Fibroblast of upper back skin (primary cell): ENCODE measurements at places on chromosomes 6 and 20.
A peak's percentile ranks its signal among the peaks of the same experiment; 100 is the strongest.

DNA sequence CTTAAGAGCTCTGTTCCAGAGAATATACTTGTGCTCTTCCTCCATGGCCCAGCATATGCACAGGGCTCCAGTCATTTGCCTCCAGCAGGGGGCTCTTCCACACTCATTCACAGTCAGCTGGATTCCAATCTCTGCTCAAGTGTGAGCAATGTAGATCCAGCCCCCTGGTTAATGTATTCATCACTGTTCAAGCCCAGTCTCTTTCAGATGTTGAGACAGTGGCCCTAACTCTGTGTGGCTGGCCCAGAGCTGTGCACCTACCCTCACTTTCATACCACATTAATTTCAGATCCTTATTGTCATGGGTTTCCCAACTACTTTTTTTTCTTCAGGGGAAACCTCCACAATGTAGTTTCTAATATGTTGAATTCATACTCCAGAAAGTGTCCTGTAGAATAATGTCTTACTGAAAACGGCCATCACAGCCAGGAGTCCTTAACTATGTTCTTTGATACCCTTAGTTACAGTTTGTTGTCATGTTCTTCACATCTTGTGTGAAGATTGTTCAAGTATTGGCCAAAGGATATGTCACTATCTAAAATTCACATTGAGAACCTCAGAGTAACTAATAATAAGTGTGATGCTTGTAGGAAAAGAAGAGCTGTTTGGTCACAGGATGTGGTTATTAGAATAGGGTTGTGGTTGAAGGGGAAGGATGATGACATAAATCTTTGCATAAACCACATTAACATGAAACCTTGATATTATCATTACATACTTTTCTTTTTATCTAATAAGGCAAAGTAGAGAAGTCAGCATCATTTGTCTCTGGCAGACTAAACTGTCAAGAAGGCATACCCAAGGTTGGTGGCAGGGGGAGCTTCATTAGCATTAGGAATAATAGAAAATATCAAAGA is 14.4 kb upstream of the HLA-DQA1 start:
- peak; percentile 42 for DNase-seq

GRCh38 chr20:19936466-19937200 is 80.5 kb upstream of the NAA20 start:
- DNase-seq: no peak

- DNase-seq: no peak
Measured at GRCh38 chr6:149173222-149173621, 144.3 kb upstream of the TAB2 start.

DNA sequence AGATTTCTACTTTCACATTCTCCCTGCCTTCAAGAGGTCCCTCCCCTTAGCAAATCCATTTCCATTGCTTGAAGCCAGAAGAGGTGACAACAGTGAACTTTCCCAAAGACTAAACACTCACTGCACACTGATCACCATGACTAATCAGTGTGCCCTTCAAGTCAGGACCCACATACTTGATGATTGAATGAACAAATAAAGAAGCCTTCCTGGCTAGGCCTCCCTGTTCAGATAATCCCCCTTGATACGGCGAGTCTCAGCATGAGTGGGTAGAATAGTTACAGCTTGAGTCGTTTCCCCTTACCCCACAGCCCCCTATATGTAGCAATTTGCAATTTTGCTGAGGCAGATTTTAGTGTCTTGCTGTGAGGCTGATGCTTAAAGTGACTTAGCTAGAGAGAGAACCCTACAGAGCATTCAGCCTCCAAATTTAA is 102.2 kb downstream of the UNC5CL start:
- peak; percentile 89 for DNase-seq

- DNase-seq: no peak
Measured at GRCh38 chr6:2616811-2617210, 133.9 kb downstream of the MYLK4 start.

DNA sequence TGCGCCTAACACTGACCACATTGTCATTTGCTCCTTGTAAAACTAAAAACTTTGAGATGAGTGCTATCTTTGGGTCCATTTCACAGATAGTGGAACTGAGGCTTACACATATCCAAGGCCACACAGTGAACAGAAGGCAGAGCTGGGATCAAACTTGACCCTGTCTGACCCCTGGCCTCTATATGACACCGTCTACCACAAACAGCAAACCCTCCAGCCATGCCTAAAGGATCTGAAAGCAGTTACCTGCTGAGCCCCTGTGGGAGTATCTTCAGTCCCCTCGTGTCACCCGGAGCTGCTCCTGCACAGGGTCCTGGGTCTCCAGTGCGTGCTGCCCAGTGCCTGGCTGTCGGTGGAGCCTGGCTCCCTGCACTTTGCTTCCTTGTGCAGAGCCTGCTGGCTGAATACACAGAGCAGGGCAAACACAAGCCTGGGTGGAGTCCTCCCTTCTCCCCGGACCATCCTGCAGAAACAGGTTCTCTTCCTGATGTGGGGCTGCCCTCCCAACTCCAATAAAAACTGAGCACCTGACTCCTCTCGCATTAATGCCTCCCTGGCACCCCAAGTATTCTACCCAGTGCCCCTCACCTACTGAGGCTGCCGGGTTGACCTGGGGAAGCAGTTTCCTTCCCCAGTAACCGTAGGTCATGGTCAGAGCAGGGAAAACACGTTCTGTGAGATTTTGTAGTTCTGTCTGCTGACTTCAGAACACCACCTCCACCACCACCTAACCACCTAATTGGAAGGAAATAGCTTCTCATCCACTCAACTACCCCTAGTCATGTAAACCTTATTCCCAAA is at the start of gene BCAS1:
Gene BCAS1 (minus strand): TSS at position 408 of the 801 bp plus-strand sequence. CDS start 11,876 bp downstream, outside the sequence.
- DNase-seq: no peak

- DNase-seq: no peak
Measured at GRCh38 chr6:18414116-18414515, 27.0 kb downstream of the RNF144B start.

GRCh38 chr6:11043378-11043960 is 636 bp downstream of the ELOVL2 start:
- no peak for DNase-seq

DNA sequence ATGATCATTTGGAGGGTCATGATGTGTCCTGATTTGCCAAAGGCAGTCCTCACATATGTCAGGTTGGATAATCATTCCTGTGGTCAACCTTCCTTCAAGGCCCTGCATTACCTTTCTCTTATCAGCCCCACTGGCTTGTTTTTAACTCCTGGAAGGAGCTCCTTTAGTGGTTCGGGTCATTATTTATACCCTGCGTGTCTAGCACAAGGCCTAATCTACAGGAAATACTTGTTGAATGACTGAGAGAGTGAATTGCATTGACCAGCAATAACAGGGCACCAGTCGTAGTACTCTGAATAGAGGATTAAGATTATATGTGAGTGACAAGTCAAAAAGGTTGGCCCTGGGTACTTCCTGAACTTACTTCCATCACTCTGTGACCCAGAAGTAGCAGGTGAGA is 4.5 kb downstream of the HIVEP2 start:
- DNase-seq: peak; percentile 26

DNA sequence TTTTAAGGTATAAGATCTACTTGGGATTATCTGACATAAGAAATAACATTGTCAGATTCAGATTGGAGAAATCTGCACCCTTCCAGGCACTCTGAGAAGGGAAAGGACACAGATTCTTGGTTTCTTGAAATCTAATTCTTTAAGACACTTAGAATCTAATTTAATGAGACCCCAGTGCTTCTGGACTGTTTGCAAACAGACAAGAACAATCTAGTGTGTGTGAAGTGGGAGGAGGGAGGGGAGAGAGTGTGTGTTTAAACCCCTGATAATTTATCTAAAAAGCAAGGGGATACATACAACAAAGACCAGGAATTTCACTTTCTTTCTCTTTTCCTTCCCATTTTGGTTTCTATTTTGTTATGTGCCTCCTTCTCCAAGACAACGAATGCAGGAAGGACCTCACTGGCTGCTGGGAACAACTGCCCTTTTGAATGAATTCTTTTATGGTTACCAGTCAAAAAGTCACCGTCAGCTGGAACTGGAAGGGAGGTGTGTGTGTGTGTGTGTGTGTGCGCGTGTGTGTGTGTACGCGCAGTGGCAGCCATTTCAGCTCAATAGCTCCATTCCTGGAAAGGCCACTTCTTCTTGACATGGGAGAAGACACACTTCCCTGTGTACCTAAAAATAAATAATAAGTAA is 129.4 kb downstream of the BCAS1 start:
- DNase-seq: peak; percentile 80

DNA sequence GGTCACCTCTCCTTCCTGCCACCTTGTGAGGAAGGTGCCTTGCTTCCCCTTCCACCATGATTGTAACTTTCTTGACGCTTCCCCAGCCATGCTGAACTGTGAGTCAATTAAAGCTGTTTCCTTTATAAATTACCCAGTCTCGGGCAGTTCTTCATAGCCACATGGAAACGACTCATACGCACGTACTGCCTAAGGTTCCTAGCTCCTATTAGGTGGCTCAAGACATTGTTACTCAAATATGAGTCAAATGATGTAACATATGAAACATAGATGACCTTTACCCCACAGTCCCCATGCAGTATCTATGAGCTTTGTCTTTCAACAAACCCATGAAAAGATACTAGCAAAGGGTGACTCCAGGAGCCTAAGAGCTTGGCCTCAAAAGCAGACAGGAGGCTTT is 98.3 kb downstream of the SIM1 start:
- DNase-seq: peak; percentile 77

DNA sequence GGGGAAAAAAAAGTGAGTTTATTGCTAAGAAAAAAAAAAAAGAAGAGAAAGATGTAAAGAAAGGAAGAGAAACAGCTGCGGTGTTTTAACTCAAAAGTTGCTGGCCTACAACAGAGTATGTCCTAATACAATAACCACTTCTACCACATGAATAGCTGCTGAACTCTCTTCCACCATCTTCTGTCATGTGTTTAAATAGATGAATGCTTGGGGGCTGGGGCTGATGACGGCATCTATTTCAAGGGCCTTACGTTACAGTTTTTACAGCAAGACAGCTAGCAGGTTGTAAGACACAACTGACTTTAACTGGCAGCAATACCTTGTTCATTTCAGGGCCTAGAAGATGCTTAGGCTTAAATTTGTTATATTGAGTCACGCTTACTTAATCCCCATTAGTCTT is 50.4 kb downstream of the MAP3K7 start:
- DNase-seq: no peak

GRCh38 chr6:116280161-116280932 is 617 bp upstream of the TSPYL1 start:
- DNase-seq: no peak

GRCh38 chr6:20706939-20707485 is 172.8 kb downstream of the CDKAL1 start:
- no peak for DNase-seq

DNA sequence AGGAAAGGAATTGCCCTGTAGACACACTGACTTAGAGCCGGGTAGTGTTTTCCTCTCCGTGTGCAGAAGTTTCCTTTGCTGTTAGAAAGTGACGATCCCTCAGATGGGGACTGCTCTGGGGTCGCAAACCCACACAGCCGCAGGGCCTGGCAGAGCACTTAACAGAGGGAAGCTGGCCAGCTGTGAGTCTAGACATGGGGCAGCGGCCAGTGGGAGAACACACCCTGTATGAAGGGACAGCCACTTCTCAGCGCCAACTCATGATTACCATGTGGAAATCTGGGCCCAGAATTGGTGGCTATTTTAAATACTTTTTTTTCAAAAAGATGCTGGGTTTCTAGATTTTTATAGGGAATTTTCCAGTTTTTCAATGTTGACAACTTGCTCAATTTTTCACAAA is 39.4 kb downstream of the SLC9A8 start:
- DNase-seq: no peak

DNA sequence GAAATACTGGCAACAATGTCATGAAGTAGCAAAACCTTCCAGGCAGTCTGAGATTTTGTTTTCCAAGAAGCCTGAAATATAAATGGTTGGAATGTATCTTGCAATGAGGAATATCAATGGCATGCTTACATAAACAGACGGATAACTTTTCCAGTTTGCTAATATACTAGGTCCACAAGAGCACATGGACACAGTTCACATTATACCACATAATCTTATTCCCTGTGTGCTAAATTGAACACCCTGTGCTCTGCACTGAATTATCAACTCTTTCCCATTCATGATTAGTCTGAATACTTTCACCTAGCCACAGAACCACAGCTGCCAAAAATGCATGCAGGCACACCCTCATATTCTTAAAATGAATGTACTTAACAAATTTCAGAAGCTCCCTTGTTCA is 274.3 kb downstream of the COL12A1 start:
- peak; percentile 97 for DNase-seq

- peak; percentile 22 for DNase-seq
Measured at GRCh38 chr6:159633196-159633595, 59.8 kb downstream of the SOD2 start.

- no peak for DNase-seq
Measured at GRCh38 chr6:6723361-6723760, 134.8 kb downstream of the LY86 start.

DNA sequence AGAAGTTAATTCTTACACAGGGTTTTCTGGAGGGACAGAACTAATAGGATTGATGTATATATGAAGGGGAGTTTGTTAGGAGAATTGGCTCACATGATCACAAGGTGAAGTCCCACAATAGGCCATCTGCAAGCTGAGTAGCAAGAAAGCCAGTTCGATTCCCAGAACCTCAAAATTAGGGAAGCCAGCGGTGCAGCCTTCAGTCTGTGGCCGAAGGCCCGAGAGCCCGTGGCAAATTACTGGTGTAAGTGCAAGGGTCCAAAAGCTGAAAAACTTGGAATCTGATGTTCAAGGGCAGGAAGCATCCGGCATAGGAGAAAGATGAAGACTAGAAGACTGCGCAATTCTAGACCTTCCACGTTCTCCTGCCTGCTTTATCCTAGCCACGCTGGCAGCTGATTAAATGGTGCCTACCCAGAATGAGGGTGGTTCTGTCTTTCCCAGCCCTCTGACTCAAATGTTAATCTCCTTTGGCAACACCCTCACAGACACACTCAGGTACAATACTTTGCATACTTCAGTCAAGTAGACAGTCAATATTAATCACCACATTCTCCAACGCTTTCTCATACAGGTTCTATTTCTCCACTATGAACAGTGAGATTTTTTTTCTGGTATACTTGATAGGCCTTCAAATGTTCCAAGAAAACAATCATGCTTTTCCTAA is 357.0 kb downstream of the LAMA2 start:
- DNase-seq: no peak

DNA sequence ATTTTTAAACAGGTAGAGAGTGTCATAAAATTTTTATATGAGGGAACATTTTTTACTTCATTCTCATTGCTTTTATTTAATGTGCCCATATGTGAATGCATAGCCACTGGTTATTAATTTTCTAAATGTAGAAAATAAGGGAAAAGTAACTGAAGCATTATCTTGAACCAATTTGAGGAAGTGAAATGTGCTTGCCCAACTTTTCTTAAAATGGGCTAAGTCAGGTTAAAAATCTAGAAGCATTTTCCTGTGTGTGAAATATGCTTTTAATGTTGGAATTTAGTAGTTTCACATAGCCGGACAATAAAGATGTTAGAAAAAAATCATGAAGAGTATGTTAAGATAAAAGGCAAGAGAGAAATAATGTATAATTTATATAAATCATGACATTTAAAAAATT is 3.8 kb downstream of the SEC23B start:
- no peak for DNase-seq

- no peak for DNase-seq
Measured at GRCh38 chr20:9145142-9145541, 76.3 kb downstream of the PLCB4 start.

GRCh38 chr20:63183422-63184146 is 32.3 kb downstream of the YTHDF1 start:
- DNase-seq: peak; percentile 9

- no peak for DNase-seq
Measured at GRCh38 chr6:125574604-125575003, 174.8 kb upstream of the HEY2 start.
